ENCODE measurements at places on chromosomes 2 and 18.

DNA sequence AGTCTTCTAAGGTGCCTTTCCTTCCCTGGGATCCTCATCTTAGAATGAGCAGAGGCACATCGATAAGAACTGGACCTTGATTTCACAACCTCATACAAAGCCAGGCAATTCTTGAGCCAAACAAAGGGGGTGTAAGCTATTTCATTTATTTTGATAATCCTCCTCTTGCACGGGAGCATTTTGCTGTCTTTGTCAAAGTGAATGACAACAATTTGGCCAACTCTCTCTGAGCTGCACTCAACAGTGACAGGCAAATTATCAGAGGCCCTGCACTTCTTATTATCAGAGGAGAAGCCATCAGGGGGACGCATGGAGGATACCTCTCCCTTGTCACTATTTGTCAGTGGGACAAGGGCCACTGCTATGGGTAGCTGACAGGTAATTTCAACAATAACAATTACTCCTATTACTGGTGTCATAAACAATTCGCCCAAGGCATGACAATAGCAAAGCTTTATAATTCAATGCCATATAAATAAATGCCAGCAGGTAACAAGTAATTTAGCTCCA lies 260.4 kb downstream of the MEIS1 start:
- DNase-seq, result no peak

DNA sequence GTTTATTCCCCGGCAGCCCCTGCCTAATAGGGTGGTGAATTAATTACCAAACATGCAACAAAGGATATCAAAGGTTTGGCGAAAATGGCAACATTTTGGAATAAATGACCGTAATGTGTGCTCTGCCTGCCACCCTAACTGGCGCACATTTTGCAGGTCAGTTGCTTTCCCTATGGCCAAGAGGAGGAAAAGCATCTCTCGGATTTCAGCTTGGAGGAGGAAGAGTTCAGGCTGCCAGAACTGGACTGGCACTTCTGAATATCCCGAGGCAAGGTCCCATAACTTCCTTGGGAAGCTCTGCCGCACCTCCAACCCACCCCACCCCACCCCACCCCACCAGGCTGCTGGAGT lies 37.1 kb downstream of the SLC25A52 start:
- no peak for DNase-seq

DNA sequence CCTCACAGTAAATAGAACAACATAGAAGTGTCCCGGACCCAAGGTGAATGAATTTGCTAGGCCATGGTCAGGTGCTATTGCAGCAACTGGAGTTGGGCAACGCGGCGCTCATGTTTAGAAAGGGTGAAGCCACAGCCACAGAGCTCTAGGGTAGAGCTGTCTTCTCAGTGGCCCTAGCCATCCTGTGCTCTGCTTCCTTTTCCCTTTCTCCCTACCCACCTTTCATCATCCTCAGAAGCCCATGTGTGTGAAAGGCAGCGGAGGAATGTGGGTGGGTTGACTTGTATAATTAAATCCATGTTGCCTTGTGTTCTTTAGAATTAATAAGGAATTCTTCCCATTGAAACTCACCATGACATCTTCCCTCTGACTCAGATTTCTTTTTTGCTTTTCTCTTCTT lies 336.7 kb downstream of the OSR1 start:
- DNase-seq, result no peak

DNA sequence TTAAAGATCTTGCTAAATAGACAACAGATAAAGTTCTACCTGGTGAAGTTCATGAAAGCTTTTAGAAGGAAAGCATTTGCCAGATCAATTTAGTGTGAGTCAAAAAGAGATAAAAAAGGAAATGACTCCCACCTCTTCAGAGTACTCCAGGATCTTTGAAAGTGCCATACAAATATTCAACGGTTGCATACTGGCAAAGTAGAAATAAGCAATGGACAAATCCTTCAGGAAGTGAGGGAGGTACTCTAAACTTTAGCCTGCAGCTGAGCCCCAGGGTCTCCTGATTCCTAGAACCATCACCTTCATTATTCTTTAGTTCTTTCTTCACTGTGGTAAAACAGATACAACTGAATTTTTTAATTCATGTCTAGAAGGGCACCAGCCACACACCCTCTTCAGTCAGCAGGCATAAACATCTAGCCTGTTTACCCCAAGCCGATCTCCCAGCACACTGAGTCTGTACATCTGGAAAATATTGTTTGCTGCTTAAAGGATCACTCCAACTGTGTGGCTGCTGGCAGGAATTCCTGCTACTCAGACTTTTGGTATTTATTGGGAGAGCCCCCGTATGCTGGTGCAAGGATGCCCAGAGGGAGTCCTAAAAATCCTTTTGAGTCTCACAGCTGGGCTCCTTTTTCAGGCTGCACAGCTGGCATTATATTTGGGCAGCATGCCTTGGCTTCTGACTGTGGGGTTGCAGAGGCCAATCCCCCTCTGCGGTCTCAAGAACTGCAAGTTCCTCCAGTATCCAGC lies 72.3 kb upstream of the SESTD1 start:
- DNase-seq, result no peak

GRCh38 chr2:161586517-161587167 lies 37.6 kb upstream of the SLC4A10 start:
- peak; percentile 42 for DNase-seq

DNA sequence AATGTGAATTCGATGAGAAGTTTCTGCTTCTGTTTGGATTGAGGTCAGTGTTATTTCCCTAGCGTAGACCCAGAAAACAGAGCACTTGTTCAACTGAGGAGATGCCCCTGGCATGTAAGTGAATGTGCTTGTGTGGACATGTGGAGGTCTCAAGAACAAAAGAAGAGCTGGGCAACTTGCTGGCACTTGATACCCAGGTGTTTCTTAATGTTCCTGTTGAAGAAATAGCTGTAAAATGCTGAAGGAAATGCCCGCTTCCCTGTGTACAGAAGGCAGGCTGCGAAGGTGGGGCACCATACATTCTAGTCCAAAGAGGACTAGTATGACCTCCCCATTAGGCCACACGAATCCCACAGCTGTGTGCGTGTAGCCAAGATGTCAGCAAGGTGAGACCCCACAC lies 9.8 kb upstream of the LBH start:
- DNase-seq, result no peak

- no peak for DNase-seq
Measured at GRCh38 chr2:59232394-59233165, 991.5 kb upstream of the FANCL start.

- DNase-seq, result no peak
Measured at GRCh38 chr2:142142595-142142994, 11.8 kb upstream of the LRP1B start.

GRCh38 chr2:168397629-168398028 lies 58.4 kb upstream of the CERS6 start:
- peak; percentile 8 for DNase-seq

DNA sequence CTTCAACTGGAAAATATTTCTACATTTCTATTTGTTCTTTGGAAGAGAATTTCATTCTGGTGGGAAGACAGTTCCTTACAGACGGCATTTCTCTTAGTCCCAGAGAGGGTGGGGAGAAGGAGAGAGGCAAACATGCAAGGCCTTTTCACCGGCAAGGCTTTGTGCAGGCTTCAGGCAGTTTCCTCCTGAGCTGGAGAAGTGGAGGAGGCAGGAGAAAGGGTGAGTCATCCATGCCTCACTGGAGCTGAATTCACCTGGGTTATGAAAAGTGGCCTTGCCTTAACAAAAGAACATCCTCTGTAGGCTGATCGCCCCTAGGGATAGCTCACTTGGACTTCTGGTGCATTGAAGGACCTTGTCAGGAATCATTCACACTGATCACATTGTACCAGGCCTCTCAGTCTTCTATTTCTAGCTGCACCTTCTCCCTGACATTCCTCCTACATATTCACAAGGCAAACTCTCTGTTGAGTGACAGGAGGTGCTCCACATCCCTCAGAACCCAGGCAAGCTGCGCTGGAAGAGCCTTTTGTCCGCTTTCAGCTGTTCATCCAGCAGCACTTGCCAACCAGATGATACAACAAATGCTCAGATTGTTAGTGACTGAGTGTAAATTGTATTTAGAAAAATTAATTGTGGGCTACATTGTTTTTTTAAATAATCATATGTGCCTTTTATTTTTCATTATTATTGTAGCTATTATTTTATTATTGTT lies 796.1 kb downstream of the DCDC2C start:
- peak; percentile 50 for DNase-seq

- no peak for DNase-seq
Measured at GRCh38 chr18:27894746-27895145, 282.2 kb downstream of the CDH2 start.

- no peak for DNase-seq
Measured at GRCh38 chr2:121017396-121017795, 267.6 kb downstream of the TFCP2L1 start.

DNA sequence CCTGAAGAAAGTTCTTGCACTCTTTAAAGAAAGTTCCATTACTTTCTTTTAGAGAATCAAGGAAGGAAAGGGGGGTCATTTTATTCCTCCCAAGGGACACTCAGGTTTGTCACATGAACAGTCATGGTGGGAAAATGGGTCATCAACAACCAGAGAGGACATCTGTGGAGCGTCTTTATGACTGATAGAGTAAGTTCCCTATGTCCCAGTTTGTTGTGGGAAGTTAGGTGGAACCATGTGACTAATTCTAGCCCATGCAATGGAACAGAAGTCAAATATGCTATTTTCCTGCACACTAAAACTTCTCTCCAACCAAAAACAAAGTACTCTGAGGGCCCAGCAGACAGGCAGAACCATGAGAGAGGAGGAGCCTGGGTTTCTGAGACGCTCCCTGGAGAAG lies 165.6 kb upstream of the SERTAD2 start:
- DNase-seq, result no peak

DNA sequence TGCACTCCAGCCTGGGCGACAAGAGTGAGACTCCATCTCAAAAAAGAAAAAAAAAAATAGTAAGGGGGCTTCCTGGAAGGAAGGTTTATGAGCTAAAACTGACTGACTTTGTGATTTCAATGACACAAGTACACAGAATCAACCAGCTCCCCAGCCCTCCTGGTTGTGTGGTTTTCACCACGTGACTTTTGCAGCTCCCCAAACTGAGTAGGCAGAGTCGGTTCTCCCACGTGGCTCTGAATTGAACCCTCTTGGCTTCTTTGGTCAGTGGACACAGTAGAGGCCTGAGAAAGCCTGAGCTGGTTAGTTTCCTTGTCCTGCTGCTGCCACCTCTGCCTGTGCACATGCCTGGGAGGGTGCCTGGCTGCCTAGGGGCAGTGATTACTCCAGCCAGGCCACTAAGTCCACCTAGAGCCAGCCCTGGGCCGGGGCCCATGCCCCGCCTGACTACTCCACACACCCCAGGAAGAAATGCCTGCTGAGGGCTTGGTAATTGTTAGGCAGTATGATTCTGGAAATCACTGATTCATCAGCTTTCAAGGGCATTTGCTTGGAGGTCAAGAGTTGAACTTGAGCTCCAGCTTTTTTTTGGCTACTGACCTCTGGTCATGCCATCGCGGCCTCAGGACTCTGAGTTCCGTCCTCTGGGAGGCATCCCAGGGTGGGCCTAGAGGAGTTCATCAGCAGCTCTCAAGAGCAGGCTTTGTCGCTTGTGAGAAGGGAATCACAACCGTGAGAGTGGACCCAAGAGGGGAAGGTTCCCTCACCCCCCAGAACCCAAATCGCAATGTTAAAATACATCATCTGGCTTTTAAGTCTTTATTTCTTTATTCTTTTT lies 431.9 kb upstream of the HS6ST1 start:
- DNase-seq, result no peak

GRCh38 chr2:196670342-196670741 lies 30.8 kb downstream of the CCDC150 start:
- no peak for DNase-seq

DNA sequence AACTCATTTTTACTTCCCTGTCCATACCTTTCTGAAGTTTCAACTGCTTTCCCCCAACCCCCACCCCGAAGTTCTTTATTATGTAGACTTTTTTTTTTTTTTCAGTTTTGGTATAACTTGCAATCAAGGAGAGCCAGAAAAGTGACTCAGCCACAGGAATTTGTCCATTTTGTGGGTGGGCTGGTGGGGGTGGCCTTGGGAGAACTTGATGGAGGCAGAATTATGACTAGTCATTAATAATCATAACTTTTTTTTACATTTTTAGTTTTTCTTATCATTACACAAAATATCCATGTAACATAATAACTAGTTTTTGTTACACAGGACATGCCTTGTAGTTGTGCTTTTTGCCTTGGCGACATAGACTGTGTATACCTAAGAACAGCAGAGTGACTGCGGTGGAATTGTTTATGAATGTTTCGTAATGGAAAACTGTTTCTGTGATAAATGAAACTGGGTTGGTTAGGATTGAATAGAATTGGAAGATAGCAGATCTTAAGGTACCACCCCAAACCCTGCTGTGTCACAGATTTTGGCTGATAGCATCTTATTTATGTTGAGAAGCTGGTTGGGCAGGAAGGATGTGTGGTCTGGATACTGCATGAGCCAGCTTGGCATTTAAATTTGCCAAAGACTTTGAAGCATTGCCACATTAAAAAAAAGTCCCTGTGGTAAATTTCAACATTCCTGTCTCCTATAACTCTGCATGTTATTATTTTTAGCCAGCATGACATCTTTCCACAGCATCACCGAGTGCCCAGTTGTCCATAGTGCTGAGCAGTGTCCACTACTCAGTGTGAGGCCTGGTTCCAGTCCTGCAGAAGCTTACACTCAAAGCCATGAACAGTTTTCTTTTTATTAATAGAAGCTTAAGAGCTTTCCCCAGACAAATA lies 30.7 kb downstream of the LYPD6B start:
- peak; percentile 63 for DNase-seq

GRCh38 chr18:10081492-10081891 lies 167.7 kb downstream of the VAPA start:
- DNase-seq, result no peak

DNA sequence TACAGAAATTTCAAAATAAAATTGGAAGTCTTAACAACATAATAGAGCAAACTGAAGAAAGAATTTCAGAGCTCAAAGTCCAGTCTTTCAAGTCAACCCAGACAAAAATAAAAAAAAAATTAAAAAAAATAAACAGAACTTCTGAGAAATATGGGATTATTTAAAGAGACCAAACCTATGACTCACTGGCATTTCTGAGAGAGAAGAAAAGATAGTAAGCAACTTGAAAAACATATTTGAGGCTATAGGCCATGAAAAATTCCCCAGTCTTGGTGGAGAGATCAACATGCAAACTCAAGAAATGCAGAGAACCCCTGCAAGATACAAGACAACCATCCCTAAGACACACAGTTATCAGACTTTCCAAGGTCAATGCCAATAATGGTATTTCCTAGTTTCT lies 167.4 kb downstream of the RNF144A start:
- no peak for DNase-seq

GRCh38 chr2:227788561-227789018 lies 25.1 kb upstream of the CCL20 start:
- peak; percentile 40 for DNase-seq

- DNase-seq, result peak; percentile 92
Measured at GRCh38 chr18:26480897-26481795, 67.2 kb downstream of the KCTD1 start.

GRCh38 chr2:233116946-233117345 lies 56.8 kb downstream of the INPP5D start:
- no peak for DNase-seq

- no peak for DNase-seq
Measured at GRCh38 chr2:182481676-182482075, 54.8 kb upstream of the PDE1A start.

DNA sequence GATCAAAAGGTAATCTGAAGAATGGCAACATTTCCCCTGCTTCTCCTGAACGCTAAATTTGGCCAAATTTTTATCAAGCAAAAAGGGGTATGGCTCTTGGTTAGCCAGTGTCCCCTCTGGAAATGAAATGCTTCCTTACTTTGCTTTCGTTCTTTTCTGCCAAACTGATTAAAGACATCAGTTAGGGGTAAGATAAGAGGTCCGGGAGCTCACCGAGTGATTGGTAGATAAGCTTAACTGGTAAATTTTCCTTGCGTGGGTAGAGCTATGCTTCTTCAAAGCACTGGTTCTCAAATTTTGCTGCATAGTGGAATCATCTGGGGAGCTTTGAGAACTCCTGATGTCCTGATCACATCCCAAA lies 62.7 kb upstream of the MAPRE2 start:
- DNase-seq, result no peak

Data from endothelial cell of umbilical vein (primary cell).